Liver (tissue), 10 donors: ENCODE measurements at places on chromosomes 1 and 21. TPM values are rescaled to one million over a fixed set of nuclear protein-coding genes. Genes with fewer than 3 reads are reported as not detected.

Gene LCE3E
- total RNA-seq, result not detected

Gene IL10RB
- 22.1 TPM for total RNA-seq

DNA sequence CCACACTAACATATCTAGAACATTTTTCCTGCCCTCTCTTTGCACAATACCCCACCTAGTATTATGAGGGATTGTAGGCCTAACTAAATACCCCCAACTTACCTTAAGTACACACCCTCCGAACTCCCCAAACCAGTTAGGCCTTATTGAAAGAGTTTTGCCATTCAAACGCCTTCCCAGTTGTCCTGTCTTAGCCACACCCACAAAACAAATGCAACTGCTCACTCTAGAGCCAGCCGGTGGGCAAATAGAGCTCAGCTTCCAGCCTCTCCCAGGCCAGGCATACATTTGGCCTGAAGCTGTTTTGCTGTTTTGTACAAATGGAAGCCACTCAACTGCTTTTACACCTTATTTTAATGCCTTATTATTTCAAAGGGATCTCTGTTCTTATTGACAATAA, 224.2 kb upstream of the RUNX1 start:
- DNase-seq, result no peak

- DNase-seq, result no peak
Observed at GRCh38 chr1:27292106-27292505, 29.9 kb upstream of the TMEM222 start.

DNA sequence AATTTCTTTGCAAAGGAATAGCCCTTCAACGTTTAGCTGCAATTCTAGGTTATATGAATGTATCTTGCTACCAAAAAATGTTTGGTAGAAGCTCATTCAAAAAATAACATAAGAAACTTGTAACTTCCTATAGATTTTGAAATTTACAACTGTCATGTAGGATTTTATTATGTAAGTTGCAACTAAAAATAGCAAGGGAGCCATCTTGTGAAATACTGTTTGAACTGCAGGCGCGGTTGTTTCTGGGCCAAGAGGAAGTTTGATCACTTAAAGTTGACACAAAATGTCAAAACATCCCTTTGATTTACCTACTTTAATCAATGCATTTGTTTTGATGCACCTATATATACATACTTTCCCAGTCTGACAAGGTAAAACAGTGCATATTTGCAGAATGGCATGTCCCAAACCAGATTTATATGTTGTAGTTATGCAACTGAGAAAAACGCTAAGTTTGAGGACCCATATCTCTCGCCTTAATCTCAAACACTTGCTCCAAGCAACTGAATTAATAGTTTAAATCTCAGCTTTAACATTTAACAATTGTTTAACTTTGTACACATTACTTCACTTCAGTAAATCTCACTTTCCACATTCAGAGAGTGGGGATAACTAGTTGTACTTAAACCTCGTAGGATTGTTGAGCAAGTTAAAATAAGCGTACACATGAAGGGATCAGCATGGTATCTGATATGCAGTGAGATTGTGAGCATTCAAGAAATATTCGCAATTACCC, 63.9 kb downstream of the KCNK2 start:
- no peak for DNase-seq

GRCh38 chr1:173914366-173914871, 2.7 kb downstream of the SERPINC1 start:
- DNase-seq, result peak; percentile 42

Gene A3GALT2
- not detected for total RNA-seq

- DNase-seq, result no peak
Observed at GRCh38 chr1:200751717-200752116, 13.0 kb downstream of the CAMSAP2 start.
